Hepatocyte (in vitro differentiated cells): ENCODE measurements at places on chromosomes 7 and 10. TPM values are rescaled to one million over a fixed set of nuclear protein-coding genes. Genes with fewer than 3 reads are reported as not detected.

GRCh38 chr7:25311346-25311745, 83.1 kb upstream of the NPVF start:
- H3K27ac ChIP-seq: no peak overlapping the region
- no peaks in the 10 kb centered on the region for H3K36me3 ChIP-seq
- H3K4me3 ChIP-seq: no peak overlapping the region
- peaks cover 20% of the 10 kb centered on the region for H3K4me1 ChIP-seq

GRCh38 chr7:379456-380138, 89.6 kb downstream of the FOXL3 start:
- DNase-seq: no peak
- H3K4me3 ChIP-seq: no peak overlapping the region
- H3K27me3 ChIP-seq: no peaks in the 10 kb centered on the region
- peaks cover 25% of the 10 kb centered on the region for H3K4me1 ChIP-seq
- H3K36me3 ChIP-seq: no peaks in the 10 kb centered on the region

GRCh38 chr10:79139124-79139835, 70.5 kb downstream of the ZMIZ1 start:
- H3K4me3 ChIP-seq: no peak overlapping the region
- no peaks in the 10 kb centered on the region for H3K27me3 ChIP-seq
- H3K4me1 ChIP-seq: peaks cover 42% of the 10 kb centered on the region

DNA sequence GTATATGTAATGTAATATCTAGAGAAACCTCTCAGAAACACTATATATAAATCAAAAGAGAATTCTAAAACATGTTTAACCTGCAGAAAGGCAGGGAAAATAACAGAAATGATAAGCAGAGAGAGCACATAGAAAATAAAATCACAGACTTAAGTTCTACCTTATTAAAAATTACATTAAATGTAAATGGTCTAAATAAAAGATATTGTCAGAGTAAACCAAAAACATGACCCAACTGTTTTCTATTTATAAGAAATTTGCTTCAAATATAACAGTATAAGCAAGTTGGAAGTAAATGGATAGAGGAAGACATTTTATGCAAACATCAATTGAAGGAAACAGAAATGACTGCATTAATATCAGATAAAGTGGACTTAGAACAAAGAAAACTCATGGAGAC, 43.4 kb downstream of the HECTD2 start:
- no peaks in the 10 kb centered on the region for H3K27me3 ChIP-seq
- DNase-seq: no peak
- H3K4me3 ChIP-seq: no peak overlapping the region

GRCh38 chr7:149369497-149369896, 91.4 kb downstream of the ZNF777 start:
- no peaks in the 10 kb centered on the region for H3K4me1 ChIP-seq
- H3K27me3 ChIP-seq: no peaks in the 10 kb centered on the region
- H3K4me3 ChIP-seq: no peak overlapping the region

The CALCR gene
- 0.07 and 0.12 TPM in 2 replicates for total RNA-seq

GRCh38 chr7:75957021-75957736, 37.2 kb downstream of the TMEM120A start:
- no peaks in the 10 kb centered on the region for H3K27me3 ChIP-seq
- H3K36me3 ChIP-seq: no peaks in the 10 kb centered on the region
- H3K4me3 ChIP-seq: no peak overlapping the region
- peaks cover 18% of the 10 kb centered on the region for H3K4me1 ChIP-seq

DNA sequence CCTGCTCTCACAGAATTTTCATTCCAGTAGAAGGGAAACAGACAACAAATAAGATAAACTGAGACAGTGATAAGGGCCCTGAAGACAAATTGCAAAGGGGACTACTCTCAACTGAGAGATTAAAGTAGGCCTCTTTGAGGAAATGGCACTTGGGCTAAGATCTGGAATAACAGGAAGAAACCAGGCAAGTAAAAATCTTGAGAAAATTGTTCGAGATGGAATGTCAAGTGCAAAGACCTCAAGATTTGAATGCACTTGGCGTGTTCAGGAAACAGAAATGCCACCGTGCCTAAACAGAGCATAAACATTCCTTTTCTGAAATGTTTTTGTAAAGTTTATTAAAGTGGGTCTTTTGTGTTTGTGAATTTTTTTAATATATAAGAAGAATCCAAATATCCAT, 10.7 kb downstream of the ARMH3 start:
- peaks cover 6% of the 10 kb centered on the region for H3K4me1 ChIP-seq
- H3K36me3 ChIP-seq: no peaks in the 10 kb centered on the region

DNA sequence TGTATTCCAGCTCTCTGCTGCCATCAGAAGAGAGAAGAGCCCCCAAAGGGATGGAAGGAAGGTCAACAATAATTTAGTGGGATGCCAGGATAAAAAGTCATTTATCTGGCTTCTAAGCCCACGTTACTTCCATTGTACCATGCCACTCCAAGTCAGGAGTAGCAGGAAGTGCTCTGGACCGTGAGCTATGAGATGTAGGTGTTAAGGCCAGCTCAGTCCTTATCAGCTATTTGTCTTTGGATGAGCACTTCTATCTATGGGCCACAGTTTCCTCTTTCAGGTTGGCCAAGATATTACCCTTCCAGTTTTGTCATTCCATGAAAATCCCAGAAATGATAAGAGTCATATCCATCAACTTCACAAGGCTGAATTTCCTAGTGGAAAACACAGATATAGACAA, 119.4 kb upstream of the CACUL1 start:
- no peak for DNase-seq
- no peak overlapping the region for H3K27ac ChIP-seq
- no peaks in the 10 kb centered on the region for H3K36me3 ChIP-seq
- no peaks in the 10 kb centered on the region for H3K27me3 ChIP-seq
- H3K4me3 ChIP-seq: no peak overlapping the region

DNA sequence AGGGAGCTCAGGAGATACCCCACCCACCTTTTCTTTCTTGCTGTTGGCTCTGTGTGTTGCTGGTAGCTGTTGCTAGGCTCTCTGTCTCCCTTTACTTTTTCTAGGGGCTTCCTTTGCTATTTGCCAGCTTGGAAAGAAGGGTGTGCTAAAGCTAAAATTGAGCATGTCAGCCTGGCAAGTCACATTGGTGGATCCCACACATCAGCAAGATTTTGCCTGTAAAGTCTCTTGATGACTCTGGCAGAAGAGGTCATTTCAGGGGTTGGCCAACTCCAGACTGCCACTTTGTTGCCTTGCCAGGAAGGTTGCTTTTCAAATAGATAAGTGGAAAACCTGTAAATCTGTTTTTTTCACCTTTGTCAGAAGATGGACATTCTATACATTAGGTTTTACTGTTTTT, 9.9 kb downstream of the CCNY start:
- H3K4me3 ChIP-seq: no peak overlapping the region
- DNase-seq: no peak
- peaks cover 40% of the 10 kb centered on the region for H3K4me1 ChIP-seq

The ADAMTS14 gene
- 0.60 and 0.87 TPM in 2 replicates for total RNA-seq

DNA sequence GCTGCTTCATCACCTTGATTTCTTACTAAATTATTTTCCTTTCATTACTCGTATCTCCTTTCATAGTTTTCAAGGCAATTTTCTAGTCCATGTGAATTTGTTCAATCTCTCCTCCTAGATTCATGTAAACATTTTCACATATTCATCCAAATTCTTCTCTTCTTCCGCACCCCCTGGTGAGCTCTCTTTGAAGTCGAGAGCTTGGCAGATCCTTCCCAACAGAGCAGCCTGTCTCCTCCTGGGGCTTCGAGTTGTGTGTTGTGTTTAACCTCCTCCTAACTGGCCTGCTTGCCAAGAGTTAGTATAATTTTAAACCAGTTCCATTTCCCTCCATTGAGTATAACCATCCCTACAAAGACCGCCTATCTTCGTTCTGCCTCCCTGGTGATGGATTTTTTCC, 272.4 kb upstream of the CELF2 start:
- no peak for DNase-seq
- no peaks in the 10 kb centered on the region for H3K4me1 ChIP-seq
- no peaks in the 10 kb centered on the region for H3K36me3 ChIP-seq
- no peak overlapping the region for H3K4me3 ChIP-seq
- H3K27ac ChIP-seq: no peak overlapping the region
- no peaks in the 10 kb centered on the region for H3K27me3 ChIP-seq

- no peaks in the 10 kb centered on the region for H3K36me3 ChIP-seq
- no peaks in the 10 kb centered on the region for H3K4me1 ChIP-seq
- no peak overlapping the region for H3K4me3 ChIP-seq
- H3K27ac ChIP-seq: no peak overlapping the region
- DNase-seq: no peak
Measured at GRCh38 chr7:100914879-100915447, 19.3 kb upstream of the ACHE start.

DNA sequence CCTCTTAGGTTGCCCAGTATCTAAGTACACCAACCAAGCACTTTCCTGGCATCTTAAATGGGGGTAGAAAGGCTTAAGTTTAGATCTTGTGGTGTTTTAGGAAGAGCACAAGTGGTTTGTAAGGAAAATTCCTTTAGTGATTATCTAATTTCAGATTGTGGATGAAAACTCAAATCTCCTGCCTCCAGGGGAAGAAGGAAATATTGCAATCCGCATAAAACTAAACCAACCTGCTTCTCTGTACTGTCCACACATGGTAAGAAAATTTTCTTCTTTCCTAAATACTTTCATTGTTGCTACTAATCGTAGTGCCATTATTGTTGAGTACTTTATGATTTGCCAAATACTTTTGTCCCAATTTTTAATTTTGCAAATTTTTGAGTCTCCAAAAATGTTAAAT, 31.1 kb downstream of the ACSM6 start:
- no peaks in the 10 kb centered on the region for H3K36me3 ChIP-seq
- H3K4me1 ChIP-seq: peaks cover 5% of the 10 kb centered on the region
- no peak for DNase-seq

DNA sequence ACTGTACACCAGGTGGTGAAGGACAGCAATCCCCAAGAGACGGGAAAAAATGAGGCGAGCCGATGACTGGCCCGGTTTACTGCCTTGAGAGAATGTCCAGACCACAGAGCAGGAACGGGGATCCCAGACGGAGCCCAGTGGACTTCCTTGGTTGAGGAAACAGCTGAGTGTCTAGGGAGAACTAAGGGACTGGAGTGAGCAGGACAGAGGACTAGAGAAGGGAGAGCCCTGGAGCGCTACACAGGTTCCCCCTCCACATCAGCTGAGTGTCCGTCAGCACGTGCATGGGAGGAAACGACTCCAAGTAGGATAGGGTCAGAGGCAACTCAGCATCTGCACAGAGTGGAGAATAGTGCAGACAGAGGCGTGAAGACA, 7.1 kb upstream of the WDR86 start:
- no peak overlapping the region for H3K4me3 ChIP-seq
- H3K36me3 ChIP-seq: no peaks in the 10 kb centered on the region
- peaks cover 5% of the 10 kb centered on the region for H3K27me3 ChIP-seq
- peak overlapping the region; percentile 25 for H3K27ac ChIP-seq

GRCh38 chr7:94067047-94067446, 62.9 kb upstream of the BET1 start:
- no peak overlapping the region for H3K4me3 ChIP-seq
- no peaks in the 10 kb centered on the region for H3K36me3 ChIP-seq
- no peaks in the 10 kb centered on the region for H3K4me1 ChIP-seq
- DNase-seq: no peak

DNA sequence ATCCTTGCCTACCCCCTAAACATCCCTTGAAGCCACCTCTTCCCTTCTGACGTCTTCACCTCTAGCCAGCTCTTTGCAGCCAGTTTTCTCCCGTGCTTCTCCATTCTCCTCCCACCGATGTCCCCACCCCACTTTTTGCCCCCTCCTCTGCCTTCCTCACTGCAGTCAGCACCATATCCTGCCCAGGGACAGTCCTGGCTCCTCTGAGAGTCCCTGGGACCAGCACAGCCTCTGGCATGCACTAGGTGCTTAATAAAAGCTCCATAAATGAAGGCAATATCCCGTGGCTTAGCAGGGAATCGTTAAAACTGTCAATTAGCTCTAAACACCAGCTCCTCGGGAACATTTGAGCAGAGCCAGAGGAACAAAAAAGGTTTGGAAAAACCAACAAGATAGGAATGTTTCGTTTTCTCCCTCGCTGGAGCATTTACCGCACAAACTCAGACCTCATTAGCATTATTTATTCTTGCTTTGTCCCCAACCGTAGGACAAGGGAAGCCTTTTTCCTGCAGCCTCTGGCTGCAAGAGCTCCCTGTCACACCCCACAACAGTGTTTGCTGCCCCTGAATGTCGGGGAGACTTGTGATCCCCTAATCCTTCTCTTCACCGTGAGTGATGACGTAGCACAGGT, 16.1 kb downstream of the MYL10 start:
- H3K27me3 ChIP-seq: no peaks in the 10 kb centered on the region
- no peaks in the 10 kb centered on the region for H3K36me3 ChIP-seq
- no peak overlapping the region for H3K4me3 ChIP-seq

DNA sequence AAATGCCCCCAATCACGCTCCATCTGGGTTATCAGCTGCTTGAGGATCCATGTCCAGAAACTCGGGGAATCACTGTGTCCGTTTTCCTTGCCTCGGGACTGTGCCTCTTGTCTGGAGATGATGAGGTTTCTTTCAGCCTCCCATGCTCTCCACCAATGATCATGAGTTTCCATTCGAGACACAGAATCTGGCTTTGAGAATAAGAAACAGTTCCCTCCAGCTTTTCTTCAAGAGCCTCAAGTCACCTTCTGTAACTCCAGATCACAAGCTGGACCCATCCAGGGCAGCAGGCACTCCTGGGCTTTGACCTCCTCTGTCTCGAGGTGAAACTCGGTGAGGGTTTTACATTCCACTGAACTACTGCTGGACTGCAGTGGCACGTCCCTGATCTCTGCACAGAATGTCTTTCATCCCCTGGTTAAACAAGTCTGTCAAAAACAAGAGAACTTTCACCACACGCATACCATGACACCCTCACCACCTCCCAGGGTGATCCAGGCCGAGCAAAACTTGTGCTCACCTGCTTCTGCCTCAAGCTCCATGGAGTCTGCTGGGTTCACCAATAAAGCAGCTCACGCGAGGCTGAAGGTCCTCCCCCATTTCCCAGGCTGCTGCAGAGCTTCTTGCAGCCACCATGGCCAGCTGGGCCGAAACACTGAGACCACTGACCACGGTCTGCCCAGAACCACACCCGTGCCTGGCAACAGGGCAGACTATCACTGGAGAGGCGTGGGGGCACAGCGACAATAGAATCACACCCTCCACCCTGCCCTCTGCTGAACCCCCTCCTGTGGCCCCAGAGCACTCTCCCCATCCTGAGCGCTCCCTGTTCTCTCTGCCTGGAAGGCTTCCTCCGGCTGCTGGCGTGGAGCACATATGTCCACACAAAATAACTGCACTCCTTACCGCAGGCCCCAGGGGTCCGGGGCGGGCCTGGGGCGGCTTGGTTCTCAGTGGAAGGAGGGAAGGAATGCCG, 25.1 kb downstream of the MAT1A start:
- H3K36me3 ChIP-seq: no peaks in the 10 kb centered on the region
- no peak overlapping the region for H3K27ac ChIP-seq
- no peak overlapping the region for H3K4me3 ChIP-seq
- no peaks in the 10 kb centered on the region for H3K27me3 ChIP-seq
- DNase-seq: no peak
- H3K4me1 ChIP-seq: no peaks in the 10 kb centered on the region

- peaks cover 12% of the 10 kb centered on the region for H3K4me1 ChIP-seq
- no peak for DNase-seq
- peak overlapping the region; percentile 97 for H3K4me3 ChIP-seq
- no peaks in the 10 kb centered on the region for H3K27me3 ChIP-seq
- H3K27ac ChIP-seq: peak overlapping the region; percentile 94
Measured at GRCh38 chr10:30348378-30348776, 701 bp downstream of the MTPAP start.
